Small intestine (tissue), 16 donors: ENCODE measurements at places on chromosomes 5 and 9.

- DNase-seq, result no peak
Observed at GRCh38 chr9:87327575-87328125, 170.0 kb upstream of the DAPK1 start.

GRCh38 chr9:34974664-34975063 is 14.9 kb upstream of the DNAJB5 start:
- DNase-seq, result no peak

DNA sequence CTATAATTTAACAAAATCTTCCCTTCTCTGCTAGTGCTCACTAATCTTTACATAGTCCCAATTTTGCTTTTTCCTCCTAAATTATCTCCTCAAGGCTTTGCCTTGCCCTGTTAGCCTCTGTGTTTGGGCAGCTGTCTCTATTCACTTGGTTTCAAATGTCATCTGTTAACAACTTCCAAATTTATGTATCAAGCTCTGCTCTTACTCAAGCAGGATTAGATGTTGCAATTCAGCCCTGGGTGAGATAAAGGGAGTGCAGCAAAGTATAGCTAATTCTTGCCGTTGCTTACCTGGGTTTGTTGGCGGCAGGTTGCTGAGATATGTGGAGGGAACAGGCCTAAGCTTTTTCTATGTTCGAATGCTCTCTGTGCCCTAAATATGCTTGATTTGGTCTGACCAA is 483.8 kb downstream of the DMAC1 start:
- no peak for DNase-seq

GRCh38 chr9:405341-405740 is 190.7 kb downstream of the DOCK8 start:
- DNase-seq, result no peak

DNA sequence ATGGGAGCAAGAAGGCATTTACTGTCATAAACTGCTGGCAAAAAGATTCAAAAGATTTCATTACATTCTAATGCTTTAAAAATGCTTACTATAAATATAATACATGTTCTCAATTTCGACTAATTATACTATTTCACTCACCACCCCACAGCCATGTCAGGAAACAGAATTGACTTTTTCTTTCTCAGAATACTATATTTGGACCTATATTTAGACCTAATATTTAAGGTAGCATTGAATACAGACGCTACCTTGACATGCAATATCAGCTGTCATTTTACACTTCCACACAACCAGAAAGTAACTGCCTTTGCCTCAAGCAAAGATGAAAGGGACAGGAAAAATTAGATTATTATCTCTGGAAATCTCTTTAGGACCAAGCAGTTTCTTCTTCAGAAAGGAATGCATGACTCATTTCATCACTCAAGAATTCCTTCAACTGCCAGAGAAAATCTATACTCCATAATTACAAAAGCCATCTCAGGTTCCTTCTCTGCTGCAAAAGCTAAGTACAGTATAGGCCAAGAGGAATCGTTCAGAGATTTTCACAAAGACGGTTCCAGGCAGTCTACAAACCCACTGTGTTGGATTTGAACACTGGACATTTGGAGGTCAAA is 11.8 kb upstream of the UBE2QL1 start:
- DNase-seq, result no peak

DNA sequence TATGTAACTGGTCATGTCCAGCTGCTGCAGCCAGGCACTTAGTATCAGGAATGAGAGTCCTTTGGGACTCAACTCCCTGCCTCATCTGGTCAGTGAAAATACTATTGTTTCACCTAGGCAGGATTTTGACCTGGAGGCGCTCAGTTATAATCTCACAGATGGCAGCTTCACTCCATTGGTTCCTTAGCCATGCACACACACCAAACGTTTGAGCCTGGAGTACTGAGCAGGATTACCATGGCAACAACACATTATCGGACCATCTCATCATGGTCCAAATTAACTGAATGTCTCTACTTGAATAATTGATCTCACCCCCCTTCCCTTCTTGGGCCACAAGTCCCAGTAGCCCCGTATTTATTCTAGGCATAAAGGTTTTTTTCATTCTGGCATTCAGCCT is 15.0 kb upstream of the SREK1 start:
- no peak for DNase-seq

DNA sequence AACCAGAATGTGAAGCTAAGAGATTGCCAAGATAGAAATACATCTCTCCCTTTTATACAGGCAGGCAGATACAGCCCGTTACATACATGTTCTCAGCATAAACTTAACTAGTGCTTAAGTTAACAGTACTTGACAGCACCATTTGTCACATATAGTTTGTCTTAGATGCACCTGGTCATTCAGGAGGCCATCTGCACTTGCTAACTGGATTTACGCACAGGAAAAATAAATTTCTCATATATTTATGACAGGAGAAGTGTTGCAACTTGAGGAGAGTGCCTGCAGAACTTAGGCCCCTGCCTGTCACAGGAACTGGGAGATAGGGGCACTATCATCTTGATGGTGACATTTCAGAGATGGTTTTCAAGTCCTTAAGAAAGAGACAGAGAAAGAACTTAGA is 1462.1 kb upstream of the CDH9 start:
- no peak for DNase-seq

DNA sequence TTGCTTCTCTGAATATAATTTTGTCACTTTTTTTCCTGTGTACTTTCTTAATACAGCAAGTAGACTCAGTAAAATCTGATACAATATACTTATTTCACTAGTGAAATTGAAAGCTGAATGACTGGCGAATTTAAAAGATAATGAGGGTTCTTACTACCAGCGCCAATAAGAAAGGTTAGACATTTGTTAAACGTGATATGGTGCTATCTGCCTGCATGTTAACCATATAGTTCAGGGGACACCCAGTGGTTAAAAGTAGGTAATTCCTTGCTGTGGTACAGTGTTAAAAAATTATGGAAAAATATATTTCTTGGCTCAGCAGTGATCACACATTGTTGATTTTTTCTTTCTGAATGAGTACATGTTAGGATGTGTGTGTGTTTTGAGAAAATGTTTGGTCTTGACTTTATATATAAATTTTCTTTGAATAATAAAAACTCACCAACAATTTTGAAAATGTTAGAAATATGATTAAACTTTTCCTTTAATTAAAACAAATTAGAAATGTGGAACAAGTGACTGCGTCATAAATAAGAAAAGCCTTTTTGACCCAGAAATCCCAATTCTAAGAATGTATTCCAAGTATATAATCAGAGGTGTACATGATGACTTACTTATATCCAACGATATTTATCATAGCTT is 25.8 kb downstream of the CAST start:
- DNase-seq, result peak; percentile 63
